Choroid plexus epithelial cell (primary cell): ENCODE measurements at places on chromosomes 5 and 9.

- no peak for DNase-seq
These were observed 9.2 kb upstream of the ISL1 start for GRCh38 chr5:51373880-51374523.

GRCh38 chr5:152465140-152465539 lies 60.1 kb upstream of the NMUR2 start:
- no peak for DNase-seq

GRCh38 chr5:108264533-108264932 lies 117.4 kb downstream of the FBXL17 start:
- no peak for DNase-seq

DNA sequence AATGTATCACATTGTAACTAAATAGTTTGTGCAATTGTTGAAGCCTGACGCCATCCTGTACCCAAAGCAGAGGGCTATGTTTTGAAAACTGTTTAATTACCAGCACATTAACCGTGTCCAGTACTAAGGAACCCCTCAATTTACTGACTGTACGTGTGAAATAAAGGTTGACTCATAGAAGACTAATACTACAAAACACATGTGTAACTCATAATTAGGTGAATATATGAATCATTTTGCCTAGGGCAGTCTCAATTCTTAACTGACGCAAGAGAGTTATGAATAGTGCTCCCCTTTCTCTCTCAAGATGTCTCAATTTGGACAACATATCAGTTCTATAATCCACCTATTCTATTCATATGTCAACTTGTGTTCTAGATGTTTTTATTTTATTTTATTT lies 558.4 kb downstream of the PRDM9 start:
- DNase-seq = no peak

- DNase-seq = peak; percentile 74
These were observed 69.6 kb downstream of the ADAMTSL1 start for GRCh38 chr9:18543406-18544192.

DNA sequence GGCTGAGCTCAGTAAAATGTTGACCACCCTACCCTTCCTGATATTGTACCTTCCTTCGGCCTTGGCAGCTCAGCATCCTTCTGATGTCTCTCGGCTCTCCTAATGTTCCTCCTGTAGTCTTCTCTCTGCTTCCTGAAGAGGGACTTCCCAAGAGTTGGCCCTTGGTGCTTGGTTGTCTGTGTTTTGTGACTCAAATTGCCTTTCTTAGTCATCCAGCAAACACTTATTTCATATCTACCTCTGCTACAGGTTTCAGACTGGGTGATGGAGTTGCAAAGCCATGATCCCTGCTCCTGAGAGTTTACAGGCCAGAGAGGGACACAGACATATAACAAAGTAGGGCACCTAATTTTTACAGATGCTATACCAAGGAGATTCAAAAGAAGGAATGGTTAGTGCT lies 70.1 kb downstream of the SV2C start:
- DNase-seq = no peak

- peak; percentile 46 for DNase-seq
These were observed 211.9 kb upstream of the CDH6 start for GRCh38 chr5:30981576-30981975.

DNA sequence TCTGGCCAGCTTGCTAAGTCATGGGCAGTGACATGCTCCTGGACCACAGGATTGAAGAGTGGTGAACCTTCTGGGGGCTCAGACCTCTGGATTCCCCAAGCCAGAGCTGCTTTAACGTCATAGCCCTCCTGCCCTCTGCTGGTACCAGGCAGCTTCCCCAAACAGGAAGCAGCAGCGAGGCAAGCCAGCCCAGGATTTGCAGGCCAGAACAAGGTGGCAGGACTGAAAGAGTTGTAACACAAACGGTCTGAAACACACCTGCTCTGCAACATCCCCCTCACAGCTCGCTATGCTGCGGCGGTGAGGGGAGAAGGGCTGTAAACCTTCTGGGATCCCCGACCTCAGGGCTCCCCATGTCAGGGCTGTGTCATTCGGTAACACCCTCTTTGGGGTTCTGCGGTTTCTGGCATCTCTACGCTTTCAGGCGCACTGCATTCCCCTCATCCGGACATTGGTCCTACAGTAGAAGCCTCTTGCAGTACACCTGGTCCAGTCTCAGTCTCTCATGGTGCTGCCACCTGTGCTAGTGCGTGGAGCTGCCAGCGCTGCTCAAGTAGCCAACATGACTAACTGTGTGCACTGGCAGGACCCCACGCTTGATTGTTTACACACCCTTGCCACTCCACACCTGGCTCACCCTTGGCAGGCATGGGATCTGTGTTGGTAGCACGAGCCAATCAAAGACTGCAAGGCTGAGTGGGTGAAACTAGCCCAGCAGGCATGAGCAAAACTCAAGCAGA lies 893.3 kb downstream of the PTPRD start:
- DNase-seq = no peak

DNA sequence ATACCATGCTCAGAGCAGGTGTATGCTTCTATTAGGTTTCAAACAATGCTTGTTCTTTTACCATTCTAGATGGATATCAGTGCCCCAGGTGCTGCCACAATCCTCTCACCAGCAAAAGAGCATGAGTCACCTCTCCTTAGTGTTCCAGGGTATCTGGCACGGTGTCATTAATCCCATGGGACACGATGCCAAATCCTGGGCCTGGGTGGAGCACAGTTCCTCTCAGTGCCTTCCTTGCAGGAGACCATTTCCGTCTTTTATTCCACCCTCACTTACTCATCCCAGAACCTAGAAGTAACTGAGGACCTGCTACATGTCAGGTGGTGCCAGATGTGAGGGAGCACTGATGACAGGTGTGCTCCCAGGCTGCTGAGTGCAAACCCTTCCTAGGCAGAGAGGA lies 1.3 kb upstream of the OR13J1 start:
- DNase-seq = no peak

- no peak for DNase-seq
These were observed 300.7 kb upstream of the IZUMO3 start for GRCh38 chr9:24846248-24846912.

DNA sequence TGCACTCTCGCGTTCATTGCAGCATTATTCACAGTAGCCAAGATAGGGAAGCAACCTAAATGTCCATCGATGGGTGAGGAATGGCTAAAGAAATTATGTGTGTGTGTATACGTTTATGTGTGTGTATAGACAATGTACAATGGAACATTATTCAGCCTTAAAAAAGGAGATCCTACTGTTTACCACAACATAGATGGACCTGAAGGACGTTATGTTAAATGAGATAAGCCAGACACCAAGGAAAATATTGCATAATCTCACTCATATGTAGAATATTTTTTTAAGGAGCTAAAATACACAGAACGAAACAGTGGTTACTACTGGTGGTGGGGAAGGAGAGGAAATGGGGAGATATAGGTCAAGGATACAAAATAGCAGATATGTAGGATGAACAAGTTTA lies 2.4 kb downstream of the KIF2A start:
- DNase-seq = no peak

DNA sequence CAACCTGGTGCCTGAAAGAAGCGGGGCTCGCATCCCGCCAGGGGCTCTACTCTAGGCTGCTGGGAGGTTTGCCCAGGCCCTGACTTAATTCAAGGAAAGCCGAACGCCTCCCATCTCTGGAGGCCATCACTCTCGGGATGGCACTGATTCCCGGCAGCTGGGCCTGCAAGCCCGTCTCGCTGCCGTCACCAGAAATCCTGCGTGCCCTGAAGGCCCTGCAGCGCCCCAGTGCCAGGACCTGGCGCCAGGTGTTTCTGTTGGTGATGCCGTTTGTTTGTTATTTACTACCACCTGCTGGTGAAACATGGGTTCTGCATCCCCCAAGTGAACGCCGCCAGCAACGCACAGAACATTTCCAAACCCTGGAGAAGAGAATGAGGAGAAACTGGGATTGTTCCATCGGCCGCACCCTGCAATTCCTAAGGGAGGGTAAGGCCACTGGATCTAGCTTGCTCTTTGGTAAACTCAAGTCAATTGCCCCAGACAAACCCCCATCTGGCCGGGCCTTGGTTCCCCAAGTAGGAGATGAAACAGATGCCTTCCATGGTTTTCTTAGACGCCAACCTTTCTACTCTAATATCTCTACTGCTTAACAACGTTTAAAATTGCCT lies 77.9 kb downstream of the AK8 start:
- DNase-seq = peak; percentile 80
